Esophagus muscularis mucosa (tissue), 4 donors: ENCODE measurements at places on chromosomes 1 and 21.

DNA sequence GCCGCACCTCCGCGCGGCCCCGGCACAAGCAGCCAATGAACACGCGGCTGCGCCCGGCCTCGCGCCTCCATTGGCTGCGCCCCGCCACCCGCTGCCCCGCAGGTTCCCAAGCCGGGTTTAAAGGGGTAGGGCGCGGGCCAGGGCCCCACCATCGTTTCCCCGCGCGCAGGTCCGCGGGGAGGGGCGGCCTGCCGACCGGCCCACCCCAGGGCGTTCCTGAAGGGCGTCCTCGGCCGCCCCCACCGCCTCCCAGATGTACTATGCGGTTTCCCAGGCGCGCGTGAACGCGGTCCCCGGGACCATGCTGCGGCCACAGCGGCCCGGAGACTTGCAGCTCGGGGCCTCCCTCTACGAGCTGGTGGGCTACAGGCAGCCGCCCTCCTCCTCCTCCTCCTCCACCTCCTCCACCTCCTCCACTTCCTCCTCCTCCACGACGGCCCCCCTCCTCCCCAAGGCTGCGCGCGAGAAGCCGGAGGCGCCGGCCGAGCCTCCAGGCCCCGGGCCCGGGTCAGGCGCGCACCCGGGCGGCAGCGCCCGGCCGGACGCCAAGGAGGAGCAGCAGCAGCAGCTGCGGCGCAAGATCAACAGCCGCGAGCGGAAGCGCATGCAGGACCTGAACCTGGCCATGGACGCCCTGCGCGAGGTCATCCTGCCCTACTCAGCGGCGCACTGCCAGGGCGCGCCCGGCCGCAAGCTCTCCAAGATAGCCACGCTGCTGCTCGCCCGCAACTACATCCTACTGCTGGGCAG, at the start of gene OLIG1:
TSS of gene OLIG1 (plus strand) at position 148 of the 750 bp plus-strand sequence. CDS start at position 254, 106 bp downstream.
- no peak for DNase-seq

DNA sequence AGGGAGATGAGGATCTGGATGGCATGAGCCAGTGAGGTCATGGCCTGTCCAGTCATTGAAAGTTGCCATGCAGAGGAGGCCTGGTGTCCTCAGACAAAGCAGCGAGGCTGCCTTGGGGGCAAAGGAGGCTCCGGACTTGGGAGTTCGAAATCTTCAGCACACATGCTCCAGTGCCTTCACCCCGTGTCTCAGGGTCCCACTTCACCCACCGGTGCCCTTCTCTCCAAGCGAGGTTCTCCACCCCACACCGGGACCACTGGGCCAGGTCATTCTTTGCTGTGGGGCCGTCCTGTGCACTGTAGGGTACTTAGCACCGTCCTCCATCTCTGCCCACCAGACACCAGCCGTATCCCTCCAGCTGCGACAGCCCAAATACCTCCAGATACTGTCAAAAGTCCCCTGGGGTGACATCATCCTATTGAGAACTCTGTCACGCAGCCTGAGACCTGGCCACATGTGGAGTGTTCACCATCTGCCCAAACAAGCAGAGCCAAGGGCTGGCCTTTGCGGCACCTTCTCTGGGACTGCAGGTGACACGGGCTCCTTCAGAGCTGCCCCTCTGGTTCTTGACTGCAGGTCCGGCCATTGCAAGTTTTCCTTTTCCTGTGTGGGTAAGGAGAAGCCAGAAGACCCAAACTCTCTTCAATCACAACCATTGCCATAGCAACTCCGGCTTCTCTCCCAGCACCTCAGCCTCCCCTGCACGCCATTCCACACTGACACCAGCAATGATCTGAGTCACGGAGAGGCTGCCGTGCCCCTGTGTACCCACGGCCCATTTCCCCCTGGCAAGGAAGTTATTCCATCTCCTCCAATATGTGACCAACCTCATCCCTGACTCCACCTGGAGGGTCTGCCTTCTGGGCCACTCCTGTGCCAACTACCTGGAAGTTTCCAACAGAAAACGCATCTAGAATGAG, 20.4 kb upstream of the PDE9A start:
- DNase-seq = no peak

- DNase-seq = no peak
Measured at GRCh38 chr1:168065506-168065905, 71.2 kb downstream of the GPR161 start.

- no peak for DNase-seq
Measured at GRCh38 chr1:180167021-180167701, 12.5 kb downstream of the QSOX1 start.
